ENCODE measurements at places on chromosomes 2 and 18.

DNA sequence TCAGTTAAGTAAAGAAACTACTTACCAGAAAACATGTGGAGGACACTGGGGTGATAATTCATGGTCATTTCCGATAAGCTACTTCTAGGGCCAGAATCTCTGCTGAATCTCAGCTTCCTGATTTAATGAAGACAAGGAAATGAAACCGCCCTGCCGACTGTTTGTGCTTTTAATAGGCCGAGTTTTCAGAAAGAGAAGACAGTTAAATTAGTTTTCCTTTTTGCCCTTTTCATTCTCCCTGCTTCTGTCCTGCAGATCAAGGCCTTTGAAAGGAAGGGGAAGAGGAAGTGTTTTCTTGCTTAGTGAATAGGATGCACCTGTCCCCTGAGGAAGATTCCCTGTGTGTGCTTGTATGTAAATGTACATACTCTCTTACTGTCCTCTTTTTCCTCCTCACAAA is 126.6 kb downstream of the SH3RF3 start:
- no peak for DNase-seq

GRCh38 chr2:133673305-133673905 is 105.1 kb upstream of the NCKAP5 start:
- no peak for DNase-seq

DNA sequence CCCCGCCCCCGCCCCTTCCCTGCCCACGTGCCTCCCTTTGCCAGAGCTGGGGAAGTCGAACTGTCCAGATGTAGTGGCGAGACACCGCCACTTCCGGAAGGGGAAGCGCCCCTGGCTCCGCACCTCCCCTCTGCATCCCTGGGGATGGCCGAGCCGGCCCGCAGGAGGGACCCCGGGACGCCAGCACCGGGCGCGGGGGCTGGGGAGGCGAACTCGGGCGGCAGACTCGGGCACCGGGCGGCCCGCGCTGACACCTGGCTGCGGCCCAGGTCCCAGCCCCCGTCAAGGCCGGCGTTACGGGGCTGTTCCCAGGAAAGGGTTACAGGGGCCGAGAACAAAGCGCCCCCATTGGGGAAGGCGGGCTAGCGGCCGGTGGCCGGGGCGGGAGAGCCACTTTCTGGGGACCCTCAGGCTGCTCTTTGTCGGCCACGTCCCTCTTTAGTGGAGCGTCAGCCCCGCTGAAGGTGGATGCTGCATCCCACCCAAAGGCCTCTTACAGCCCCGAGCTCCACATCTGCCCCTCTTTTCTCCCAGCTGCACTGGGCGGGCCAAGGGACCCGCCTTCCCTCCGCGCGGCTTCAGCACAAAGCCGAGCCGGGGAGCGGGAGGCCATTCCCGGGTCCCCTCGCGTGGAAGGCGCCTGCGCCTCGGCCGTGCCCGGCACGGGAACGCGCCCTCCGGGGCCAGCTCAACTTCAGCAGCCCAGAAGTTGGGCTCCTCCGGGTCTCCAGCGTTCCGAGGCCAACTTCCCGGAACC is 1.3 kb downstream of the SDC1 start:
- DNase-seq, result no peak

- DNase-seq, result peak; percentile 41
Measured at GRCh38 chr2:160994141-160995002, 165.9 kb upstream of the TANK start.

DNA sequence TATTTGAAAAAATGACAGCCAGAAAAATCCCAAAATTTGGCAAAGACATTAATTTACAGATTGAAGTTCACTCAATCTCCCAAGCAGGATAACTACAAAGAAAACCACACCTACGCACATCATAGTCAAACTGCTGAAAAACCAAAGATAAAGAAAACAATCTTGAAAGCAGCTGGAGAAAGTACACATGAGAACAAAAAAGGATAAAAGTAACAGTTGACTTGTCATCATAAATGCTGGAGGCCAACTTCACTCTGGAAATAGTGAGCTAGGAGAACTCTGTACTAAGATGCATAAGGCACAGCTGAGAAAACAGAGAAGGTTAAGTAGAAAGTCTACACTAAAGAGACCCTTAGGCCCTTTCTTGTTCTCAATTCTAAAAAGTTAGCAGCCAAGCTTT is 73.1 kb downstream of the TLK1 start:
- no peak for DNase-seq

- DNase-seq, result no peak
Measured at GRCh38 chr18:68284236-68284780, 430.6 kb downstream of the TMX3 start.

- DNase-seq, result no peak
Measured at GRCh38 chr2:44579115-44579836, 217.5 kb downstream of the CAMKMT start.

DNA sequence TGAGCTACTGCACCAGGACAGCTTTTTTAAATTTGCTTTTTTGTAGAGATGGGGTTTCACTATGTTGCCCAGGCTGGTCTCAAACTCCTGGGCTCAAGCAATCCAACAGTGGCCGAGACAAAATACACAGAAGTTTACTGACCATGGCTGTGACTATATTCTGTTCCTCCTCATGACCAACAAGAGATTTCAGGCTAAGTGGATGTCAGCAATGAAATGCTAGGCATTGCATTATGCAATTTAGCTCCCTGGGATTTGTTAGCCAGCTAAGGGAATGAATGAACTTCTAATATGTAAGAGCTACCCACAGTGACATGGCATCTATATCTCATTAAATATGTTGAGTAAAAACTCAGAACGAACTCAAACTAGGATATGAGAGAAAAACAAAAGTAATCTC is 81.9 kb upstream of the MBOAT2 start:
- DNase-seq, result no peak

Measured in stimulated activated CD4-positive, alpha-beta T cell treated with anti-CD3 and anti-CD28 coated beads, Interleukin-12 subunit alpha, Interleukin-12 subunit beta, amount 100 ng/mL, for 24 hours (primary cell).